ENCODE measurements at places on chromosomes 2 and 18.

GRCh38 chr2:230852113-230852512 lies 12.6 kb upstream of the ITM2C start:
- DNase-seq = no peak

DNA sequence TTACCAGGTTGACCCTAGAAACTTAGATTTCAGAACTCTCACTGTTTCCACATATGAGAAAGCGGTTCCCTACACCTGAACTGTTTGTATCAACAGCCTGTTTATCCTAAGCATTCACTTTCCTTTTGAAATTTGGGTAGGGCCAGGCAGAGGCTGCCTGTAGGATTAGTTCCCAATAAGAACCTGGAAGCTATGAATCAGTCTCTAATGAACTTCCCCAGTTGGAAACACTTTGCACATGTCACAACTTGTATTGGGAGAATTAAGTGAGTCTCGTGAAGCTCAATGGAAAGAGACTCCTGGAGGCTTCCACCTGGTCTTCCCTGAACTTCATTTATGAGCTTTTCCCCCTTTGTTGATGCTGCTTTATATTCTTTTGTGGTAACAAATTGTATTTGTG lies 486.6 kb upstream of the HS6ST1 start:
- no peak for DNase-seq

GRCh38 chr18:13294309-13294708 lies 75.7 kb downstream of the LDLRAD4 start:
- no peak for DNase-seq

GRCh38 chr2:19738707-19739106 lies 163.1 kb downstream of the TTC32 start:
- no peak for DNase-seq

DNA sequence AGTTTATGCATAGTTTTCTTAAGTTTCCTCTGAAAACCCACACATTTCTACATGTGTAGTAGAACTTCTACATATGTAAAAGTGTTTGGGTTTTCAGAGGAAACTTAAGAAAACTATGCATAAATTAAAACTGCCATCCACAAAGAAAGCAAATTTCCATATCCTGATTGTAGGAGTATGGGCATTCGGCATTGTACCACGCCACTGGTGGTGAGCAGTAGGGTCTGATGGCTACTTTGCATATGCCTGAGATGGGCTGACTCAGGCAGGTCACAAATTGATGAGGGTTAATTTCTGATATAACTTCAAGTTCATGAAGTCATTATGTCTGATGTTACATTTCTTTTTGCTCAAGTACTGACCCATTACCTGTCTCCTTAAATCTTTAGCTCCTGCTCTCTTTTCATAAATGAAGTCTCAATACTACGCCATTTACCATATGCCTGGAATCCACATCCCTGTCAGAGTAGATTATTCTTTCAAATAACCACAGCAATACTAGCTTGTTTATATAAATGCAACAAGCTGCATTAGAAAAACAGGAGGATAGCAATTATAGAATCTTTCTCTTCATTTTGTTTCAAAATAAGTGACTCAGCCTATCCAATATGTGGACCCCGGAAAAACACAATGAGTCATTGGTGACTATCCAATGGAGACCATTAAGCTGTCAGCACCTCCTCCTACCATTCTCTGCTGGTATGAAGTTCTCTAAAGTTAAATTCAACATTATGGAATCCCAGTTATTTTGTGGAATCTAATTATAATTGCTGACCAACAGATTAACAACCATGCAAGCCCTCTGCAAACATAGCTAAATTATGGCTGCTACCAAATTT lies 355.2 kb upstream of the UBE2E3 start:
- no peak for DNase-seq

DNA sequence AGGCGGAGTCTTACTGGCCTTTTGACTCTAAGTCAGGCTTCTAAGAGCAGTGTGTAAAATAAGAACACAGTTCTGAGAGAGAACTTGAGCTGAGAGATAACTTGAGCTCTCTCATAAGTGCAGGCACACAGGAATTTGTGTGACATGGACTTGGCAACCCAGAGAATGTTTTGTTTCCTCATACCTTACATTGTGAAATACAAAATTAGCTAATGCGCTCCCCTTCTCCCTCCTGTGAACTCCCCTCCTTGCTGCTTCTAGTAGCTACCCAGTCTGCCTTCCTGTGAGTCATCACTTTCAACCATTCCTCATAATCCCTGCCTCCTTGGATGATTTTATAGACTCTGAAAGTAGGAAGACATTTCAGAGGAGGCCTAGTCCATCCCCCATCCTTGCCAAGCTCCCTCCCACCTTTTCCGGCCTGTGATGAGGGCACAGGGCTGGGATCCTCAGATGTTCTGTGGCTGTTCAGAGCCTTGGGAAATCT lies 22.6 kb downstream of the FER1L5 start:
- no peak for DNase-seq

- no peak for DNase-seq
Measured at GRCh38 chr18:76448256-76449110, 46.6 kb downstream of the ZNF516 start.

Measured in GM20000 (cell line).